ENCODE measurements at places on chromosomes 3 and 15. TPM values are rescaled to one million over a fixed set of nuclear protein-coding genes. Genes with fewer than 3 reads are reported as not detected.

SLCO2A1 gene
- 7.5 TPM for total RNA-seq

SLITRK3 gene
- total RNA-seq = 12.5 TPM

CCR8 gene
- total RNA-seq = not detected

SEMA5B gene
- not detected for total RNA-seq

CCNB2 gene
- total RNA-seq = 0.33 TPM

ITGA11 gene
- 6.1 TPM for total RNA-seq

CASR gene
- 0.14 TPM for total RNA-seq

GSK3B gene
- 23.8 TPM for total RNA-seq

ACKR2 gene
- 8.6 TPM for total RNA-seq

NMNAT3 gene
- 6.8 TPM for total RNA-seq

AMOTL2 gene
- 49.0 TPM for total RNA-seq

TM4SF18 gene
- total RNA-seq = 6.4 TPM

EMC7 gene
- total RNA-seq = 34.8 TPM

SLC12A1 gene
- total RNA-seq = not detected

ACP3 gene
- total RNA-seq = 1.5 TPM

HRH1 gene
- 5.3 TPM for total RNA-seq

FGF12 gene
- total RNA-seq = 2.5 TPM

MDFIC2 gene
- total RNA-seq = not detected

CPLX3 gene
- total RNA-seq = not detected

GRCh38 chr3:194070634-194071409 is 65.1 kb upstream of the HES1 start:
- DNase-seq = peak; percentile 88

- no peak for DNase-seq
Observed at GRCh38 chr15:45471151-45471550, 51.4 kb downstream of the SLC30A4 start.

DNA sequence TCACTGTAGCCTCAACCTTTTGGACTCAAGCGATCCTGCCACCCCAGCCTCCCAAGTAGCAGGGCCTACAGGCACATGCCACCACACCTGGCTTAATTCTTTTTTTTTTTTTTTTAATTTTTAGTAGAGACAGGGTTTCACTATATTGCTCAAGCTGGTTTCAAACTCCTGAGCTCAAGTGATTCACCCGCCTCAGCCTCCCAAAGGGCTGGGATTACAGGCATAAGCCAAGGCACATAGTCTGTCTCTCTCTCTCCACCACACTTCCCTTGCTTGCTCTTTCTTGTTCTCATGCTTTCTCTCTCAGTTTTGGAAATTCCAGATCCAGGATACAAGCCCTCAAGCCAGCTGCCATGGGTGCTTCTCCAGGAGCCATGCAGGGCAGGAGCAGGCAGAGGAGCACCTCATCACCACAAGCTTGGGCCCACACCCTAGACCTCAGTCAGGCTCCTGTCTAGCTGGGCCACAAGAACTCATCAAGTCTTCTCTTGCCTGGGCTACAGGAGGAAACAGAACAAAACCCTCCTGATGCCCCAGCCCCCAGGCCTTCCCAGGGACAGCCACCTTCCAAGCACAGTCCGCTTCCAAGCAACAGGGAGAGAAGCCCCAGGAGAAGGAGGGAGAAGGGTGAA is 145.3 kb upstream of the LPP start:
- no peak for DNase-seq

- no peak for DNase-seq
Observed at GRCh38 chr3:39980781-39981180, 171.4 kb downstream of the MYRIP start.

DNA sequence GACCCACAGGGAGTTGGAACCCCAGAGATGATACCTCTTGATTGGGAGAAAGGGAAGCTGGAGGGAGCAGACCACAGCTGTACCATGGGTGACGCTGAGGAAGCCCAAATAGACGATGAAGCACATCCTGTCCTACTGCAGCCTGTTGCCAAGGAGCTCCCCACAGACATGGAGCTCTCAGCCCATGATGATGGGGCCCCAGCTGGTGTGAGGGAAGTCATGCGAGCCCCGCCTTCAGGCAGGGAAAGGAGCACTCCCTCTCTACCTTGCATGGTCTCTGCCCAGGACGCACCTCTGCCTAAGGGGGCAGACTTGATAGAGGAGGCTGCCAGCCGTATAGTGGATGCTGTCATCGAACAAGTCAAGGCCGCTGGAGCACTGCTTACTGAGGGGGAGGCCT is 201.1 kb downstream of the AKAP13 start:
- DNase-seq = peak; percentile 81

DNA sequence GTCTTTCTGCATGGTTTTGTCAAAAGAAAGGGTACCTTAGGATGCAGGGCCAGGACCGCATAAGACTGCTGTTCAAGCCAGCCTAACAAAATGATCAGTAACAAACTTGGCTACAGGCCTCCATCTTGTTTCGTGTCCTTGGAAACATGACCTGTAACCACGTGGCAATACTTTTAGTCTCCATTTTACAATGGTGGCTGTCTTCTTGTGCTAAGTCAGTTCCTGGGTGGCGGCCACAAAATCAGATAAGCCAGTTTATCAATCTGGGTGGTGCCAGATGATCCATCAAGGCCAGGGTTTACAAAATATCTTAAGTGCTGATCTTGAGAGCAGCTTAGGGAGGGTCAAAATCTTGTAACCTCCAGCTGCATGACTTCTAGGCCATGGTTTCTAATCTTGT is 57.1 kb upstream of the GK5 start:
- no peak for DNase-seq

- DNase-seq = no peak
Observed at GRCh38 chr3:157097198-157097597, 62.7 kb downstream of the CCNL1 start.

DNA sequence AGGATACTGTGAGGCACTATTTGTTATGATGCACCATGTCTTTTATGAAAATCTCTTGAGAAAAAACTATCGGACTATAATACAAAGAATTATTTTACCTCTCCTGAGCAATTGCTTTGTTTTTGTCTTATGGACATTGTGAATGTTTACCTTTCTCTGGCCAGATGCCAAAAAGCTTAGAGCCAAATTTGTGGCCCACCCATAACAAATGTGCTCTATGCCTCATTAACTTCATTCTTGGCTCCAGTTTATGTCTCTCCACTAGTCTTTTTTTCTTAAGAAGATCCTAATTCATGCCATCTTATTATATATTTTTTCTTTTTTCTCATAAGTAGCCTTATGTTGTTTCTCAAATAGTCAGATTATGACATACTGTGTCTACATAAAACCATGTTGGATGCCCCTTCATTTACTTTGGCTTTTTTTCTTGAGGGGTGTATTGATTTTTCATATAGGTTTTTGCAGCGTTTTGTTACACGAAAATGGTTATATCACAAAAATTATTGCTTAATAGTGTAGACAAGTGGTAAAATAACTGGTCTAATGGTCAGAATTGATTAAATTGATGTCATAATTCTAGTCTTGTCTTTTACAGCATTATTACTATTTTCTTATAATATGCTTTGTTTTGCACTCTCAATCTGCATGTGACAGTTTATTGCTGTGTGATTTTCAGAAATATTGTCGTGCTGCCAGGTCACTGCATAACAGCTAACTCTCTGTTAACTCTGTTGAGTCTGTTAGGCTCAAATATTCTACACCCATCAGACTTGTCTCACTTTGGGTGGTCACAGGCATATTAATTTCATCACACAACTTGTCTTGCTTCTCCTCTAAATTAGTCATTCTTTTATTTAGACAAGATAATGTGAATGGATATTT is 18.2 kb downstream of the SENP8 start:
- no peak for DNase-seq

- DNase-seq = peak; percentile 88
Observed at GRCh38 chr15:48395521-48396011, 64.3 kb downstream of the DUT start.

DNA sequence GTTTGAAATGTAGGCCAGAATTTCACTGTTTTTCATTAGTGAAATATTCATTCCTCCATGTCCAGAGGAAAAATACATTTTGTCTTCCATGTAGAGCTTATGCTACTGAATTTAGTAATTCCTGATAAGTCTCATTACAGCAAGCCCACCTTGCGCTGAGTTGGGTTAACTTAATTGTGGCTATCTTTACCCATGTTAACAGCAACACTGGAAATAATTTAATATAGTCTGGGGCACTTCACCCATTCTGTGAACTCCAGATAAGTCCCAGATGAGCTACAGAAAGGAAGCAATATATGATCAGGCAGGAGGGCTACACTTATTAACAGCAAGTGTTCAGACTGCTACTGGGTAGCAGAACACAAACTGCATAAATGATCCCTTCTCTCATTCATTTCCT is 270.1 kb upstream of the CNTN4 start:
- DNase-seq = no peak

GRCh38 chr3:124845406-124845805 is 41.8 kb downstream of the ITGB5 start:
- peak; percentile 86 for DNase-seq

- no peak for DNase-seq
Observed at GRCh38 chr15:37377428-37377827, 277.1 kb upstream of the MEIS2 start.

GRCh38 chr3:14252321-14253021 is 73.9 kb downstream of the LSM3 start:
- no peak for DNase-seq

- no peak for DNase-seq
Observed at GRCh38 chr3:149968216-149968615, 2.5 kb downstream of the PFN2 start.

- no peak for DNase-seq
Observed at GRCh38 chr3:32340039-32340438, 51.6 kb upstream of the CMTM7 start.

- no peak for DNase-seq
Observed at GRCh38 chr3:30048431-30048830, 558.0 kb upstream of the TGFBR2 start.

DNA sequence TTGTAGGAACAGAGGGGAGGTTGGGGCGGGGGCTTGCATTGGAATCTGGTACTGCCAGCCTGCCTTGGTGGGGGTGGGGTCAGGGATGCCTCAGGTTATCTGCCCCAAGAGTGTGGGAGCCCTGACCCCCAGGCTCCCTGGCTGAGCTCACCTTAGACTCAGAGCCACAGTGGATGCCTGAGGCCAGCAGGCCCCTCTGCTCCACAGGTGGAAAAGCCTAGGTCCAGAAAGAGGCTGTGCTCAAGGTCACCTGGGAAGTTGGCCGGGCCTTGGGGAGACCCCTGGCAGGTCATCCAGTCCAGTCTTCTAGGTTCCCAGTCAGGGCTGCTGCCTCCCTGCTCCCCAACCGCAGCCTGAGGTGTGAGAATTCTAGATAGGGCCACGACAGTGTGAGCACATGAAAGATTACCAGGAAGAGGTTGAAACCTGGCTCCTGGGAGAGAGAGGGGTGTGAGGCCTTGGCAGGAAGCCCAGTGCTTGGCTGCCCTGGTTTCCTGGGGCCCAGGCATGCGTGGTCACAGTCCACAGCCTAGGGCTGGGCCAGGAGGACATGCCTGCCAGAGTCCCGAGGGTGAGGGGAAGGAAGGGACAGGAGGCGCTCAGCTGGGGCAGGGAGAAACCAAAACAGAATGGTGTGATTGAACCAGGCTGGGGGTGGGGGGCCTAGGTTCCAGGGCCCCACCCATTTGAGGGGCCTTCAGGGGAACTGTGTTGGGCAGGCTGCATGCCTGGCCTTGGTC is 4.9 kb downstream of the HDAC11 start:
- DNase-seq = peak; percentile 84

- no peak for DNase-seq
Observed at GRCh38 chr15:40830884-40831283, 2.4 kb upstream of the PPP1R14D start.

- DNase-seq = no peak
Observed at GRCh38 chr3:108091498-108092250, 843 bp upstream of the CD47 start.

DNA sequence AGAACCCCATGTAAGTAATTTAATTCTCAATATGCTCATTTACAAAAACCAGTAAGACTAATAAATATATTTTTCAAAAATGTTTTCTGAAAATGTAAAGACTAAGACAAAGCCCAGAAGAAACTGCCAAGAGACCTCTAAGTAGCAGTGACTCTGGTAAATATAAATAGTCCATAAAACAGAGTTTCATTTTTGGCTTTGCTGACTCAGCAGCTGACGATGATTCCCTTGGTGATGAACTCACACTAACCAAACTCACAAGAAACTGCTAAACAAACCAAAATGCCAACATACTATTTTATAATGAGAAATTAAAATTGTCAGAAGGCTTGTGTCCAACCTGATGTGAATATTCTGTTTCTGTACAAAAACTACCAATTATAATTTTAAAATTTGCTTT is 31.5 kb upstream of the IMPG2 start:
- no peak for DNase-seq

GRCh38 chr3:38613426-38613825 is 36.1 kb downstream of the SCN5A start:
- DNase-seq = peak; percentile 22

GRCh38 chr15:71333136-71333700 is 217.9 kb downstream of the THSD4 start:
- DNase-seq = no peak

GRCh38 chr15:69790632-69791031 is 307.1 kb downstream of the TLE3 start:
- no peak for DNase-seq
